ENCODE measurements at places on chromosomes 1 and 21.

DNA sequence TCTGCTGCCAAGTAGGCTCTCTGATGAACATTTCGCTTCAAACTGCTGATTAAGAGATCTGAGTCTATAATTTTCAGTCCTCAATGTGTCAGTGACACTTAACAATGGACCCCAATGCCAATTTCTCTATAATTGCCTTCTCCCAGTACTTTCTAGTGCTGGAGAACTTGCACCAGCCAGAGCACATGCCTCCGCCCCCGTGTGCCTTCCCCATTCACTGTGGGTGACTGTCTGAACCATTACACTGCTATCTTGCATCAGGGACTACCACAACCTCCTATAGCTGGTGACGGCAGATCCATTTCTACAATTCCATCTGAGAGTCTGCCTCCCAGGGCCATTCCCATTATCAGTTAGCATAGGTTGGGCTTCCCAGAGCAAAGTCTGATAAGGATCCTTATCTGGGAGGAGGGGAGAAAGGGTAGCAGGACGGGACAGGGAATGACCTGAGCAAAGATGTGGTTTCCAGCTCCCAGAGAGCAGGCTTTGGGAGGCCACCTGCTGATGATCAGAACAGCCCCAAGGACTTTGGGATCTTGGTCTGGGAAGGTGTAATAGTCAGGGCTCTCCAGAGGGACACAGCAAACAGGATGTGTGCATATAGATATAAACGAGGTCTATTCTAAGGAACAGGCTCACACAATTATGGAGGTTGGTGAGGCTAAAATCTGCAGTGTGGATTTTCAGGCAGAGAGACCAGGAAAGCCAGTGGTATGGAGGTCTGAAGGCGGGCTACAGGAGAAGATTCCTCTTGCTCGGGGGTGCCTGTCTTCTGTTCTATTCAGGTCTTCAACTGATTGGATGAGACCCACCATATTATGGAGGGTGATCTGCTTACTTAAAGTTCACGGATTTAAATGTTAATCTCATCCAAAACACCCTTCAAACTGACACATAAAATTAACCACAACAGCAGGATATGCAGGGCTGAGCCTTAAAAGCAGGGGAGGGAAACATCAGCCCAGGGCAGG, 238.2 kb downstream of the PTPRU start:
- no peak for DNase-seq

GRCh38 chr1:94279038-94279437, 41.7 kb upstream of the ARHGAP29 start:
- no peak for DNase-seq

- DNase-seq, result no peak
These were observed 51.9 kb upstream of the DMRTA2 start for GRCh38 chr1:50474859-50475809.

- DNase-seq, result no peak
These were observed 78.9 kb downstream of the RAP1GAP start for GRCh38 chr1:21590126-21590880.

GRCh38 chr1:211610779-211611556, 32.0 kb upstream of the SLC30A1 start:
- no peak for DNase-seq
